ENCODE measurements at places on chromosomes 6 and 20.

GRCh38 chr6:10540073-10540746 lies 19.1 kb downstream of the GCNT2 start:
- no peak for DNase-seq

DNA sequence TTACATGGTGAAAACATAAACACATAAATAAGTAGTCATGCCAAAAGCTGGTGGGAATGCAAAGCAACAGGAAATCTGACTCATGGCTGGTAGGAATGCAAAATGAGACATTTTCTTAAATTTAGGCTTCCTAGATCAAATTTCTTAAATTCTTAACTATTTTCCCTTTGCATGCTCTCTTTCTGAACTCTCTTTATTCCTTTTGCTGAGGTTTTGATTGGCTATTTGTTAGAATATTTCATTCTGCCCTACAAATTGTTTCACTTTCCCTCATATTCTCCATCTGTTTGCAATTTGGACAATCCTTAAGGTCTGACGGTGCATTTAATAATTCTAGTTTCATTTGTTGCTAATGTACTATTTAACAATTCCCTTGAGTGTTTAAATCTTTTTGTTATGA lies 437.5 kb upstream of the RGS17 start:
- DNase-seq = no peak

GRCh38 chr6:15577550-15578171 lies 85.2 kb downstream of the DTNBP1 start:
- no peak for DNase-seq

DNA sequence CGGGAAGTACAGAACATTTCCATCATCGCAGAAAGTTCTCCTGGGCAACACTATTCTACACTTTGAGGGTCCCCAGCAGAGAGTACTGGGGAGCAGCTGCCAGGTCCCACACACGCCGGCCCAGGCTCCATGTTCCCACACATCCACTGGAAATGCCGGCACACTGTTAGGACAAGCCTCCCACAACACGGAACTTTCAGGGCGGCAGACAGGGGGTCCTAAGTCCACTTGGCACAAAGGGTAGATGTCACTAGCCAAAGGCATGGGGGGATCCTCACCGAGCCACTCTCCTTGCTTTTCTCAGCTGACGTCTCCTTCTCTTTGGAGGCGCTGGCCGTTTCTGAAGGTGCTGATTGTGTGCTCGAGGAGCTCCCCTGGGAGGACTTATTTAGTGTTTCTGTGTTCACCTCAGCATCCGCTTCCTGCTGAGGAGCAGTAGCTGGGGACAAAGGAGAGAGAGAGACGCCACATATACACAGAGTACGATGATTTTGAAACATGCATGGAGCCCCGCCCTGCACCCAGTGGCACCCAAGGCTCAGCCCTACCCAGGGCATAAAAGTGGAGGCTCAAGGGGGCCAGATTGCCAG lies 135.4 kb downstream of the ZMYND8 start:
- no peak for DNase-seq

GRCh38 chr6:110181131-110182030 lies 1.2 kb downstream of the CDC40 start:
- no peak for DNase-seq
